Parietal lobe (tissue), 2 donors: ENCODE measurements at places on chromosomes 4 and X. TPM values are rescaled to one million over a fixed set of nuclear protein-coding genes. Genes with fewer than 3 reads are reported as not detected.

The PDZD4 gene
- total RNA-seq = 151 TPM

The TCEAL9 gene
- total RNA-seq = 29.7 TPM

The FRG2 gene
- total RNA-seq = not detected

The NXF2 gene
- total RNA-seq = not detected

The TRO gene
- 119 TPM for total RNA-seq

The FAT4 gene
- 162 TPM for total RNA-seq

The TENM3 gene
- total RNA-seq = 48.2 TPM

The CCSER1 gene
- 336 TPM for total RNA-seq
